ENCODE measurements at places on chromosomes 3 and 15.
A peak's percentile ranks its signal among the peaks of the same experiment; 100 is the strongest.

- DNase-seq, result no peak
Observed at GRCh38 chr3:32321095-32321790, 70.4 kb upstream of the CMTM7 start.

- DNase-seq, result no peak
Observed at GRCh38 chr3:115958526-115958925, 335.2 kb downstream of the GAP43 start.

GRCh38 chr3:159884661-159885402 is 103.8 kb upstream of the IL12A start:
- DNase-seq, result peak; percentile 63

DNA sequence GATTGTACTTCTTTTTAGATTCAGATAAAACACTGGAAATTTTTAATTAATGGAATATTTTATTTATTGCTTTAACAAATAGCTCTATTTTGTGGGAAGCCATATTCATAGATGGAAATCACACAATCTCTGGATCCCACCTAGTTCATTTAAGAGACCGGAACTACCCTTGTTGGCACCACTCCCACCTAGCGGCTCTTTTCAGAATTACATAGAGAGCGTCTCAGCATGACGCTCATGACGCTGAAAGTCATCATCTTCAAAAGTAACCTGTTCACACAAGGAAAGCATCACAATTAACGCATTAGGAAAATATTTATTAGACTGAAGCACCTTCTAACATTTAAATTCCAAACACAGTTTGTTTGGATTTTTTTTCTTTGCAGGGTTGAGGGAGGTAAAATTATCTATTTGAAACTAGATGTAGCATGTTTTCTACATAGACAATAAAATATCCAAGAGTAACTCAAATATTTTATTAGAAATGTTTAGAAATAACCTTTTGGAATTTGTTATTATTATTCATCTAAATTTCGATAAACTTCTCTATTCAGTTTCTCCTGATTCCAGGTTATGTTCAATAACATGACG is 214.9 kb upstream of the ARRDC4 start:
- DNase-seq, result no peak

DNA sequence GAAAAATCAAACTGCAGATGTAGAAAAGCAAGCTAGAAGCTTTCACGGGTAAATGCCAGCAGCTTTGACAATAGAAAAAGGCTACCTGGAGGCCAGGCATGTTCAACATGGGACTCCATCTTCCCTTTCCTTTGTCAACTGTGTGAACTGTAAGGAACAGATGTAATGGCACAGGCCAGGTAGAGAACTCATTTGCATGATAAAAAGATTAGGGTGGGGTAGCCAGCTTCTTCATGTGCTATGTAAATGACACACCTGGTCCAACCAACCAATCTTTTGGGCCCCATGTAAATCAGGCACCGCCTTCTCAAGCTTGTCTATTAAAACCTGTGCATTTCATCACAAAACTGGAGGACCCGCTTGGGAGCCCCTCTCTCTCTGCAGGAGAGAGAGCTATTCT is 686.5 kb upstream of the GOLIM4 start:
- no peak for DNase-seq

- DNase-seq, result no peak
Observed at GRCh38 chr15:64544450-64544849, 84.1 kb downstream of the ZNF609 start.

- no peak for DNase-seq
Observed at GRCh38 chr3:148146947-148147826, 550.5 kb upstream of the AGTR1 start.

- no peak for DNase-seq
Observed at GRCh38 chr3:150067561-150067960, 96.9 kb upstream of the PFN2 start.
